ENCODE measurements at places on chromosomes 6 and 20.

DNA sequence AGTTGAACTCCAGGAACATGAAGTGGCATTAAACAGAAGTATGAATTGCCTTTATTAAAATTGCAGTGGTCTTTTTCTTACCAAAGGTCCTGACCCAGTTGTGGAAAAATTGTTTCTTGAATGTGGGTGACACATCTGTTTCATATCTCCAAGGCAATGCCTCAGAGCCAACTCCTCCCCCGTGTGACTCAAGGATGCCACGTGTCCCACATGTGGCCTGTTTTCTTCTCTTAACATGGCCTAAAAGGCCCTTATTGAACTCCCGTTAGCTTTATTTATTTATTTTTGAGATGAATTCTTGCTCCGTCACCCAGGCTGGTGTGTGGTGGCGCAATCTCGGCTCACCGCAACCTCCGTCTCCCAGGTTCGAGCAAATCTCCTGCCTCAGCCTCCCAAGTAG is 128.4 kb upstream of the ESR1 start:
- peak; percentile 89 for DNase-seq

DNA sequence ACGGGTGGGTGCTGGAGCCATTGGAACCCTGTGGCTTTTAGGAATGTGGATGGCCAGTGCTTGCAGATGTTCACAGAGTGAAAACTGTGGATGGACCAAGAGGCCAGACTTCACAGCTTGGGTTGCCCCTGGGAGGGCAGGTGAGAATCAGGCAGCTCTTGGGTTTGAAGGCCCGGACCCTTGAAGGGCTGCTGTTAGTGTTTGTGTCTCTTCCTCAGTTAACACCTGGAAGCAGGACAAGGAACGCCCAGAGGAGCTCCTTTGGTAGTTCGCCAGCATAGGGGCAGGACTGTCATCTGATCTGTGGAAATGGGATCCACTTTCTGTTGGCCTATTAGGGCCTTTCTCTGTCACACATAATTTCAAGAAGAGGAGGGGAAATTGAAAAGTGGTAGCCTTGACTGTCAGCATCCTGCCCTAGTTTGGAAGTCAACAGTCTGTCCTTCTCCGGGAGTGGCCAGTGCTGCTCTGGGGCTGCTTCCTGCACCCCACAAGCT is 43.6 kb downstream of the RIOK1 start:
- no peak for DNase-seq

DNA sequence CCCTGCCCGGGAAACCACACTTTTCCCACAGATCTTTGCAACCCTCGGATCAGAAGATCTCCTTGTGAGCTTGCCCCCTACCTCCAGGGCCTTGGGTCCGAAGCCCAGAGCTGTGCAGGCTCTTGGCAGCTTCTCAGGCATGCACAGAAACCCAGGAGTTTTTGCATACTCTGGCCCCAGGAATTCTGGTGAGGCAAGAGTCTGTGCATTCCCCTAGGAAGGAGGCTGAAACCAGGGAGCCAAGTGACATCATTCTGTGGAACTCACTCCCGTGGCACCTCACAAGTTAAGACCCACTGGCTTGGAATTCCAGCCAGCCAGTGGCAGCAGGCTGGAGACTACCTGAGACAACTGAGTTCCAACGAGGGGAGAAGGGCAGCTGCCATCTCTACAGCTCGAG is 100.1 kb downstream of the TNFRSF21 start:
- DNase-seq = no peak

DNA sequence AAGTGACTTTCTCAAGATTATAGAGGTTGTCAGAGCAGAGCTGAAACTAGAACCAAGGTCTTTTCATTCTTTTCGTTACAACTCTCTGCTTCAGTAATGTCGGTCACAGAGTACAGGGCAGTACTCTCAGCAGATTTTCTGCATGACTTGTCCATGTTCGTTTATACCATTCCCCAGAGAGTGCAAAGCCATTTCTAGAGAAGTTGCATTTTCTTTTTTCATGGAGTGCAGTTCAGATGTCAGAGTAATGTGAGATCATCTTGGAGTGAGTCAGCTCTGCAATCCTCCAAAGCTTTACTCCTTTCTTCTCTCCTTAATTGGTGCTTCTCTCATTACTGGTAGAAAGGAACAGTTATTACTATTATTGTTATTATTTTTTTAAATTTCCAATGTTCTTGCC is 115.6 kb upstream of the B3GAT2 start:
- DNase-seq = peak; percentile 39

- no peak for DNase-seq
Observed at GRCh38 chr6:8225113-8225512, 122.8 kb upstream of the EEF1E1 start.

DNA sequence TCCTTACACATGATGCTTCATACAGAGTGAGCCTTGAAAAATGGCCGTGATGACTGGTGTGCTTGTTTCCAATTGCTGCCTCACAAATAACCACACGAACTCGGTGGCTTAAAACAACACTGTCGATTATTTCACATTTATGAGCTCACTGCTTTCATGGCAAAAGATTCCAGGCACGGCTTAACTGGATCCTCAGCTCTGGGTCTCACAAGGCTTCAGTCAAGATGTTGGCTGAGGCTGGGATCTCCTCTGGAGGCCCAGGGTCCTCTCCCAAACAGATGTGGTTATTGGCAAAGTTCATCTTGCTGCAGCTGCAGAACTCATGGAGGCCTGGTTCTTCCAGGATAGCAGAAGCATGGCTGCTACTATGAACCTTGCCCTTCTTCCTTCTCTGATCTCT is 144.6 kb downstream of the TFAP2C start:
- DNase-seq = no peak

All from stromal cell of bone marrow (primary cell).